ENCODE measurements at places on chromosomes 12 and 14. TPM values are rescaled to one million over a fixed set of nuclear protein-coding genes. Genes with fewer than 3 reads are reported as not detected.

The GLI1 gene
- total RNA-seq = 7.7 TPM

The ADCY4 gene
- total RNA-seq = not detected

The RARG gene
- total RNA-seq = 29.0 TPM

The PPFIA2 gene
- total RNA-seq = 0.55 TPM

The KLRC2 gene
- 2.1 TPM for total RNA-seq

The PLEKHH1 gene
- 3.5 TPM for total RNA-seq

The SPTB gene
- 1.1 TPM for total RNA-seq

The GPRC5D gene
- total RNA-seq = not detected

The TOMM20L gene
- total RNA-seq = not detected

The TMPRSS12 gene
- total RNA-seq = not detected

The LHX5 gene
- not detected for total RNA-seq

The KRT78 gene
- not detected for total RNA-seq

The ARMH4 gene
- total RNA-seq = 0.30 TPM

The CCNB1IP1 gene
- total RNA-seq = 40.7 TPM

The LMNTD1 gene
- total RNA-seq = not detected

The KRT3 gene
- 0.07 TPM for total RNA-seq

The ASB2 gene
- 2.2 TPM for total RNA-seq

The AMIGO2 gene
- total RNA-seq = 183 TPM

The NTF3 gene
- total RNA-seq = not detected

All from A549 treated with RU486 at 1 μM for 4 hours (cell line).